Activated naive CD4-positive, alpha-beta T cell (primary cell): ENCODE measurements at places on chromosomes 5 and 9.

- no peak for DNase-seq
These were observed 189.9 kb downstream of the DEPDC1B start for GRCh38 chr5:60510049-60510448.

GRCh38 chr5:150284311-150284710, 5.3 kb downstream of the CAMK2A start:
- DNase-seq = no peak

DNA sequence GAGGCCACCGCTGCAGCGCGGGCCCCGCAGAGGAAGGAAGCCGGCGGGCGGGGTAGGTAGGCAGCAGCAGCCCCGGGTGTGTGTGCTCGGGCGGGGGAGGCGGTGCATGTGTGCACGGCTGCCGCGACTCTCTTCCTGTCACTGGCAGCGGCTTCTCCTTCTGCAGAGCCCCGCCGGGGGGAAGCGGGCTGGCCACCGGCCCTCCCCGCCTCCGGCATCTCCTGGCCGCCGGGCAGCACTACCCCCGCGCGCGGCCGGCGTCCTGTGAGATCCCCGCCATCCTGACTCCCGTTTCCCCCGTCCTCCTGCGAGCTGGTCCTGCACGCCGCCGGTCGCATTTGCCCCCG, 315 bp downstream of the PIK3R1 start:
- peak; percentile 71 for DNase-seq

- no peak for DNase-seq
These were observed 37.0 kb downstream of the C5orf22 start for GRCh38 chr5:31569068-31569467.

DNA sequence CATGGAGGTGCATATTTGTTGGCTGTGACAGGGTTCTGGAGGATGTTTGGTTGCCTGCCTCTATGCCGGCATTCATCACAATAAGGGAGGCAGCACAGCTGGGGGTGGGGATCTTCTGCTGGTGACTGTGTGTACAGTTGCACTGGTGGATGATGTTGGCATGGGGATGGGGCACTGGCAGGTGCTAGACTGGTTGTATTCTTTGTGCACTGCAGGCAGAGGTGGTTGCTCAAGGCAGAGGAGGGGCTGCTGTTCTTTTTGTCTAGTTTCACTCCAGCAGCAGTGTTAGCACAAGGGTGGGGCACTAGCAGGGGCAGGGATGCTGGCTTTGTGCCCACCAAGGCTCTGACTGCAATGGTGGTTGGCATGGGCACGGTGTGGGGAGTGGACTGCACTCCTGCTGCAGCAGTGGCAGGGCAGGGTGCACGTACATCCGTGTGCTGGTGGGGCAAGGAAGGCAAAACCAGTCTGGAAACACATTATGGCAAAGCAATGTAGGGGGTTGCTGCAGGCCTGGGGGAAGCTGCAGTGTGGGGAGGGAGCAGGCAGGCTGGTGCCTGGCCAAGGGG, 69.3 kb downstream of the ISOC1 start:
- no peak for DNase-seq

GRCh38 chr9:130425741-130426466, 18.9 kb upstream of the ASS1 start:
- DNase-seq = no peak

DNA sequence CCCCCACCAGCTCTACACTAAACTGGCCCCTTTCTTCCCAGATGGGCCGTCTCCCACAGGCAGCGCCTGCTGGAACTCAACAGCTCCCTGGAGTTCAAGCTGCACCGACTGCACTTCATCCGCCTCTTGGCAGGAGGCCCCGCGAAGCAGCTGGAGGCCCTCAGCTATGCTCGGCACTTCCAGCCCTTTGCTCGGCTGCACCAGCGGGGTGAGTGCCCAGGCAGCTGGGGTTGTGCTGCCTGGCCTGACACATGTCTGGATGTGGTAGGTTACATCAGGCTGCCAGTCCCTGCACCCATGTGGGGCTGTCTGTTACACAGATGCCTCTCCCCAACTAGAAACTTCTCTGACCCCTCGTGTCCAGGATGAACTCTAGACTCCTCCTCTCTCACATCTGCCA, 9.8 kb downstream of the NHP2 start:
- no peak for DNase-seq

DNA sequence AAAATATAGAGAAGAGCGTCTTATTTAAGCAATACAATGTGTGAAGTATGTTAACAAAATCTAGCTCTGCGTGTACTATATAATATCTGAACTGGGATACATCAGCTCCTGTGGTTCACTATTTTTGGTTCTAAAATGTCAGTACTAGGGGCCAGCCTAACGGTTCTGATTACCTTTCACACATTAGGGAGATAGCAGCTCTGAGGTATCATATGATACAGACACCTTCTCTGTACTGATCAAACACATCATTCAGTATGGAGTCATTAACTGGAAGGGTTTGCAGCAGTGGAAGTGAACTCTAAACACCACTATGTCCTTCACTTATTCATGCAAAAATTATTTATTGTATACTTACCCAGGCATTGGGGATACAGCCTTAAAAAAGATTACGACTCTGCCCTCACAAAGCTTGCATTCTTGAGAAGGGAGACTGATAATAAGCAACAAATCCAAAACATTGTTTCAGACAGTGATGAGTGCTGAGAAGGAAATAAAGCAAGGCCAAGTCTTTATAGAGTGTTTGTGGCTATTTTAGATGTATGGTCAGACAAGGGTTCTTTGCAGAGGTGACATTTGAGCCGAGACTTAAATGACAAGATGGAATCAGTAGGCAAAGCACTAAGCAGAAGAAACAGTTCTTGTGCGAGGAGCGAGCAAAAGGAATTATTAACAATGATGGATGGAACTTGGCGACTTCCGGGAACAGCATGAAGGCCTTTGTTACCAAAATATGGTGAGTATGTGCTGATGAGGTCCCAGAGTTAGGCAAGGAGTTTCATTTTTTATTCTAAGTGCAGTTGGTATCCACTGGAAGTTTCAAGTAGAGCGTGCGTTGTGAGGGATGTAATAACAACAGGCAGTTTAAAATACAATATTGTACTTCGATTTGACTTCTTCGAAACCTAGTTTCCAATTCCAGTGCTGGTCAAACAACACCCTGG, 1.8 kb upstream of the LNPEP start:
- DNase-seq = no peak

GRCh38 chr5:80871541-80871961, 88.6 kb upstream of the RASGRF2 start:
- DNase-seq = no peak

DNA sequence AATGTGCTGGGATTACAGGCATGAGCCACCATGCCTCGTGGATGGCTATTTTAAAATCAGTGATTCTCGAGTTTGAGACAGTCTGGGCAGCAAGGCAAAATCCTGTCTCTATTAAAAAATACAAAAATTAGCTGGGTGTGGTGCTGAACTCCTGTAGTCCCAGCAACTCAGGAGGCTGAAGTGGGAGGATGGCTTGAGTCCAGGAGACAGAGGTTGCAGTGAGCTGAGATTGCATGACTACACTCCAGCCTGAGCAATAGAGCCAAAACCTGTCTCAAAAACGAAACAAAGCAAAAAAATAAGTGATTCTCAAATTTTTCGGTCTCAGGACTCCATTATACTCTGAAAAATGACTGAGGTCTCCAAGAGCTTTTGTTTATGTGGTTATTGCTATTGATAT, 47.9 kb upstream of the HSPA9 start:
- no peak for DNase-seq

DNA sequence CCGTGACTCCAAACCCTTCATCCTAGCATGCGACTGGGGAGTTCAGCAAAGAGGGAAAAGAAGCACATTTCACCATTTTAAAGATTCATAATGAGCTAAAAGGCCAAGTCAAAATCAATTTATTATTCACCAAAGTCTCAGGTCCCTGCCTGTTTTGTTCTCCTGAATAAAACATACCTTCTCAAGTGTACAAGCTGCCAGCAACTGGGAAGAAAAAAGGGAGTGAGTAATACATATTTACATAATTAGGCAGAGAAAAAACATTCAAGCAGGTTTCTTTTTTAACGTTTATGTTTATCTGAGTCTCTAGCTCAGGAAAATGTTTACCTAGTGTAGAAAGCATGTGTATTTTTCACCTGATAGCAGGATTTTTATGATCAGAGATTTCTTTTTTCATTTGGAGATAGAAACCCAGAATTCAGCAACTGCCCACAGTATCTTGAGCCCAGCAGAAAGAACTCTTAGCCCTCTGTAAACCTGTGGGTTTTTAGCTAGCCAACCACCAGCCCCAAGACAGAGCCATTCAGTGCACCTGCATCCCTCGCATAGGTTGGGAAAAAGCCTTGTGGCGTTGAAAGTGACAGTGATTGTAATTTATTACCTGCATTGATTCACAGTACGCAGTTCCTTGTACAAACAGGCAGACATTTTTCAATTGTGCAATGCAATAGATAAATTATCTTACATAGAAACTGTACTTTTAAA, 117.9 kb upstream of the GRIA1 start:
- no peak for DNase-seq

- DNase-seq = no peak
These were observed 51.1 kb upstream of the SNX2 start for GRCh38 chr5:122723606-122724352.

DNA sequence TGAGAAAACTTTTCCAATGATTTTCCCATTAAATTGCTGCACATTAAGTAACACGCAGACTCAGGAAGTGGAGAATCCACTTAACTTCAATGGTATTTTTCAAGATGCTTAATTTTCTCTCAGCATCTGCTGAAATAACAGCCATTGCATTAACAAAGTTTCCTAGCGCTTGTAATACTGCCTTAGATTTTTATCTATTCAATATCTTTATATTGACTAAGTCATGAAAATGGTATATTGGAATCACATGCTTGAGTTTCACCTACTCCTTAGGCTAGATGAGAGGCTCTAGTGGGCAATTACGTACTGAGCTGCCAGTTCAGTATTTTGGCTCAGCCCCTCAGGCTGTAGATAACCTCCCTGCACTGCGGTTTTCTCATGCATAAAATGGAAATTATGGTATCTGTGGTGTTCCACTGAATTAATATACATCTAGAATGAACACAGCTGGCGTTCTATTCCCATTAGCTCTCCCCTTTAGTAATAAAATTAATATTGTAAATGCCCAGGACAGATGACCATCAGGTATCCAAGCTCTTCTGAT, 112.9 kb downstream of the MTX3 start:
- no peak for DNase-seq

- no peak for DNase-seq
These were observed 44.5 kb upstream of the PRSS3 start for GRCh38 chr9:33750839-33751339.

DNA sequence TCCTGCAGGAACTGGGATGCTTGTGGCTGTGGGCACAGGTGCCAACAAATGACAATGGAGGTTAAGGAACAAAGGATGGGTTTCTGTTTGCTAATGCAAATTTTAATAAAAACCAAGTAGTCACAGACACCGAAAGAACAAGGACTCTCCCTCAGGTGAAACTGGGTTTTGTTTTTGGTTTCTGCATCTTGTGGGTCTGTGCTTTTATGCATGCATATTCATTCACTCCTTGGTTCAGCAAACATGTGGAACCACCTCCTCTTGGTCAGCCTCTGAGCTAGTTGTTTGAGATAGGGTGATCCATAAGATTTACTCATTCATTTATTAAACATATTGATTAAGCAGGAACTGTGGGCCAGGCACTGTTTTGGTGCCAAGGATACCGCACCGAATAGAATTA, 381.9 kb downstream of the CDK5RAP2 start:
- DNase-seq = no peak

DNA sequence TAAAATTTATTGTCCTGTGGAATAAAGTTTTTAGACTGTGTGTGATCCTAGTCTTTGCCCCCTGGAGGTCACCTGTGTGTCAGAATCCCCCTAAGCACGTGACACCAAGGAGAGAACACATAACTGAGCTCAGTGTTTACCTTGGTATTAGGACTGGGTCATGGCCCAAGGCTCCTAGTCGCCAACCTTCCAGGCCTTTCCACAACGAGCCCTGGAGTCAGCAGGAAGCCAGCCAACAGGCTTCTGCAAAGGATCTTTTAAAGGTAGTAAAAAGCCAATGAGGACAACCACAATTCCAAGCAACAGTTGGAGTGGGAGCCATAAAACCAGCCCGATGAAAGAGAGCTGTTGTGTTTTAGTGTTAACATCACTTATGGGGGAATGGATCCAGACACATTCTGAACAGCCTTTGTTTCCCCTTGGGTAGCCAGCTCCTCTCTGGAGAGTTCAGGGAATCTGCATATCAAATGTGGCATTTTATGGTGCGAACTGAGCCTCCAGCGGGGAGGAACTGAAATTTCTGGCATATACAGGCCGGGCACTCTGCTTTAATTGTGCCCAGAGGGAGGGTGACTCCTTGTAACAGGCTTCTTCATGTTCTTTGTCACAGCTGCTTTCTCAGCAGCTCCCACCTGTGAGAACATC, 239.9 kb downstream of the FSTL4 start:
- DNase-seq = no peak

- no peak for DNase-seq
These were observed 189.4 kb downstream of the CCDC192 start for GRCh38 chr5:127892467-127893207.

DNA sequence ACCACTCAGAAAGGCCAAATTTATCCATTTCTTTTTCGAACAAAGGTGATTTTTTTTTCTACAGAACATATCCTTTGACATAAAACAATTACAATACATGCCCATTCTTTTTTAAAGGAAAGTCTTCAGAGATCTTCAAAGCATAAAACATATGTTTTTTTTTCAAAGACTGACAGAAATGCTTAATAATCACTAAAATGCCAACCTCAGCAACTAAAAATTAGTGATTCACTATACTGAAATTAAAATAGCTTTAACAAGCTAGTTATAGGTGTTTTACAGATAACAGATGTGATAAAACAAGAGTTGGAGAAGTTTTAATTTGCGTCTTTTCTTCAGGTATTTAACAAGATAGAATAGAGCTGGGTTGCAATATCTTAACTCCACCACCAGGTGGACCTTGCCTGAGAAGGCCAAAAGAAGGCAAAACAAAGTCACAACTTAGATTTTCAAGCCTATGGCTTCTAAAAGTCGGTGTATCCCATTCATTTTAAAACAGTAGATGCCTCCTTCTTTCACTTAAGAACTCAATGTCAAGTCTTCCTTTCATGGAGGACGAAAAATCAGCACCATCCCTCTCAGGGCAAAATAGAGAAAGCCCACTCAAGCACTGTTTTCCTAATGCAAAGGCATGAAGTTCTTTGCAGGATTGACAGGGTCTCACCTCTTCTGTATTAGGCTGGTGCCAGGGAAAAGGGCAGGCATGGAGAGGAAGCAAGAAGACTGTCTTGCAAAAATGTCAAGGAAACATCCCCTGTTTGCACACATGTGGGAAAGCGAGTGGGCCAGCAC, 31.1 kb upstream of the CPLX2 start:
- no peak for DNase-seq

GRCh38 chr9:110999379-110999778, 38.9 kb downstream of the LPAR1 start:
- no peak for DNase-seq
